ENCODE measurements at places on chromosomes 4 and X.
A peak's percentile ranks its signal among the peaks of the same experiment; 100 is the strongest.

DNA sequence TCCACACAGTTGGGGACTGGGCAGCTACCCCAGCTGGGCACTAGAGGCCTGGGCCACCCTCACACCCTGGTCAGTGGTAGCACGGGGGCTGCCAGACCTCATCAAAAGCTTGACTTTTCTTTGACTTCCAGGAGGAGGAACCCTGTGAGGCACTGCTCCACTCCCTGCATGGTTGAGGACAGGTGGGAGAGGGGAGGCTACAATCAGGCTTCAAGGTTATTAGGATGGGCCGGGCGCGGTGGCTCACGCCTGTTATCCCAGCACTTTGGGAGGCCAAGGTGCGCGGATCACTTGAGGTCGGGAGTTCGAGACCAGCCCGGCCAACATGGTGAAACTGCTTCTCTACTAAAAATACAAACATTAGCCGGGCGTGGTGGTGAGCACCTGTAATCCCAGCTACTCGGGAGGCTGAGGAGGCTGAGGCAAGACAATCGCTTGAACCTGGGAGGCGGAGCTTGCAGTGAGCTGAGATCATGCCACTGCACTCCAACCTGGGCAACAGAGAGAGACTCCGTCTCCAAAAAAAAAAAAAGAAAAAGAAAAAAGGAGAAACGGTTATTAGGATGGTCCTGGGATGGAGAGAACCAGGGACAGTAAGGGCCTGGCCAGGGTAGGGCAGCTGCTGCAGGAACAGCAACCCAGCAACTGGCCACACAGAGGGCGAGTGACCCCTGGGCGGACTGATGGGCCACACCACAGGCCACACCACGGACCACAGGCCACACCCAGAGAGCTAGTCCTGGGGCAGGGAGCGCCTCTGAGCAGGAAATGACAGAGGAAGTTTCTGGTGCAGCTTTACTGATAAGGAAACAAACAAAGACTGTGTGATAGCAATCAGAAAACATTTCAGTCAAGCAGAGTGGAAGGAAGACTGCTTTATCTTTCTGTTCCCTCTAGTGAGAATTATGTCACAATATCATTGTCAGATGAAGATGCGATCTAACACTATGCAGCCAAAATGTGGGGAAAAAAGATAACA, 20.5 kb upstream of the OPN1LW start:
- peak; percentile 5 for DNase-seq

- DNase-seq, result no peak
Measured at GRCh38 chrX:131063613-131064012, 5.5 kb downstream of the ARHGAP36 start.

GRCh38 chrX:56762220-56762619, 33.2 kb downstream of the NBDY start:
- DNase-seq, result no peak

GRCh38 chr4:165994701-165995100, 121.7 kb downstream of the TLL1 start:
- DNase-seq, result no peak

DNA sequence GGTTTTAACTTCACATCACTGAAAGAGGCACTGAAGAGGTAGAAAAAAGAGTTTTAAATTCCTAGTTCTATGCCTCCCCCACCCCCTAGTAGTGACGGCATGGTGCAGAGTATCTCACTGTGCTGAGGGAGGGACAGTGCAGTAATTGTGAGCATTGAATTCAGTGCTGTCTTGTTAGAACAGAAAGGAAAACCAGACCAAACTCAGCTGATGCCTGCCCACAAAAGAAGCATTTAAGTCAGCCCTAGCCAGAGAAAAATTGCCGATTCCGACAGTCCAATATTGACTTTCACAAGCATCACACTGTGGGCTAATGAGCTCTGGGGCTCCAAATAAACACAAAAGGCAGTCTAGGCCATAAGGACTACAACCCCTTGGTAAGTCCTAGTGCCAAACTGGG, 417.7 kb downstream of the AR start:
- DNase-seq, result no peak

DNA sequence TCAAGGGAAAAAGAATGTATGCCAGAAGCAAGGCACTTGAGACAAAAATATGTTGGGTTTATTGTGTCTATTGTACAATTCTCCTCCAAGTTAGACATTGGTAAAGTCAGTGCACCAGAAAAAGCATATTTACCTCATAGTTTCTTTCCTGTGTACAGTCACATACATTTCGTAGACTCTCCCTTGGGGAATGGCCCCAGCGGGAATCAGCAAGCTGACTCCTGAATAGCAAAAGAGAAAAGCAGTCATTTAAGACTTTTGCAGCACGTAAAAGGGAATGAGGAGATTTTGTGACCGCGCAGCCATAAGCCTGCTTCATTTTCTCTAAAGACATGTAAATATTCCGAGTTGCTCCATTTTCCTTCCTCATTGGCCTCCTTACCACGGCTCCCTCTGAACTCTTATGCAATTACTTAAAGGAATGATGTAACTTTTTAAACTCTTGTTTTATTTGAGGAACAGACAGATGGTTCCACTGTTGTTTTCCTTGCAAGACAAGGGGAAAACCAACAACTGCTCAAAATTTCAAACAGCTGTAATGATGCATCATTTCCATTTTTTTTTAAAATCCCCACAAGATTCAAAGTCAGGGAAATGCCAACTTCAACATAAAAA, 332.7 kb downstream of the UNC5C start:
- DNase-seq, result no peak

DNA sequence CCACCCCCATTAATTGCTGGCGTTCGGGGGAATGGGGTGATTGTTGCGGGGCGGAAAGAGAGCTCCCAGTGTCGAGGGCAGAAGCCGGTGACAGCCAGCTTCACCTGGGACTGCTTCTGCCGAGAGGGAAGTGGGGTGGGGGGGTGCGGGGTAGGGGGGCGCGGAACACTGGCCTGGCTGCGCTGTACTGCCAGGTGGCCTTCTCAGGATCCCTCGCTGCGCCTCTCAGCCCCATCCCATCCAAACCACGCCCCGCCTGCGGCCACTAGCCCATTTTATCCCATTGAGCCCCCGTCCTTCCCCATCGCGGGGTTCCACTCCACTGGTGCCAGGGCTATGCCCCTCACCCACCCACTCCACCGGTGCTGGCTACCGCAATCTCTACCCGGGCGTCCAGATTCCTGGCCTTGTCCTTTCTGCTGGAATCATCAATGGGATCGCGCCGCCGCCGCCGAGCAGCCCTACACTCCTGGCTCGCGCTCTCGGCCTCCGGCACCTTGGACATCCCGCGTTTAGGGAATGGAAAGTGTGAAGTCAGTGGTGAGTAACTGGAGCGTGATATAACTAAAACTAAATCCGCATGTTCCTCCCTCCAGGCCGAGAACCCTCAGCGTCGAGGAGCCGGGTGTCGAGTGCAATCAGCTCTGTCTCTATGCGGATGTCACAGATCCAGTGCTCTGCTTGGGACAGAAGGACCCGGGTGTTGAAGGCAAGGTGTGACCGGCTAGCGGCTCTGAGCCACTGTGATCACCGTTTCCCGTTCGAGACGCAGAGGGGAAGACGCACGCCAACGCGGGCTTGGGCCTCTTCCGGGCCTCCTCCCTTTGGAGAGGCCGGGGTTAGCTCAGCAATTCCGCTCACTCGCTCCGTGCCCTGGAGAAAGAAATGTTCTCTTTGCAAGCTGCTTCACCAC, 20.5 kb downstream of the NKX3-2 start:
- no peak for DNase-seq

DNA sequence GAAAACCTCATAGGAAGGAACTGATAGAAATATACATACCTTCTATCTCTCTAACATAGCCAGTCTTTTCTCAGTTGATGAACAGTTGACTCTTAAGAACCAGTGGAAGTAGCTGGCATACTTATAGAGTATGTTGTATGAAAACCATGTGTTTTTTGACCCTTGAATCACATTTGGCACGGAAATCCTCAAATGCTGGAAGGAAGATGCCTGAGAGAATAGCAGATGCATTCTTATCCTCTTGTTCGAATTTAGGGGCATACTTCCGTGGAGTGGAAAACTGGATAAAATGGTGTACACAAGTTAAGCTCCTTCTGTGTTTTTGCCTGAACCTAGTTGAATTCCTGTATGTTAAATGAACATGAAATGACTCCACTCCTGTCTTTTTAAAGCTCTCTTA, 145.5 kb downstream of the PCDH7 start:
- DNase-seq, result no peak

GRCh38 chr4:80495865-80496264, 160.3 kb downstream of the CFAP299 start:
- DNase-seq, result no peak

- no peak for DNase-seq
Measured at GRCh38 chr4:113468165-113469022, 293.1 kb downstream of the CAMK2D start.

DNA sequence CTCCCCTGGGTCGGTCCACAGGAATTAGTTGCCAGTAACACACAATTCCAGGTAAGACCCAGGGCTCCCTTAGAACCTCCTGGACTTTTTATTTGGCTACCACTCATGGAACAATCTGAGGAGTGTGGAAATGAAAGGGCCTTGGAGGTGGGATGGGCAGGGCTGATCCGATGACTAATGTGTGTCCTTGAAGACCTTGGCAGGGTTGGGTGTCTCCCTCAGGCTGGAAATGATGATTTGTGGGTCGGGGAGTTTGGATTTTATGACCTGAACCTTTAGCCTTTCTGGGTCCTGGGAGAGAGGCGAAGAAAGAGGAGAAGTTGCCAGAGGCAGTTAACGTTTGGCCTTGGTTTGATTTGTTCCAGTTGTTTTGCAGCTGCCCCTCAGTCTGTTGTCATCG, 425.0 kb downstream of the MID1IP1 start:
- DNase-seq, result no peak

DNA sequence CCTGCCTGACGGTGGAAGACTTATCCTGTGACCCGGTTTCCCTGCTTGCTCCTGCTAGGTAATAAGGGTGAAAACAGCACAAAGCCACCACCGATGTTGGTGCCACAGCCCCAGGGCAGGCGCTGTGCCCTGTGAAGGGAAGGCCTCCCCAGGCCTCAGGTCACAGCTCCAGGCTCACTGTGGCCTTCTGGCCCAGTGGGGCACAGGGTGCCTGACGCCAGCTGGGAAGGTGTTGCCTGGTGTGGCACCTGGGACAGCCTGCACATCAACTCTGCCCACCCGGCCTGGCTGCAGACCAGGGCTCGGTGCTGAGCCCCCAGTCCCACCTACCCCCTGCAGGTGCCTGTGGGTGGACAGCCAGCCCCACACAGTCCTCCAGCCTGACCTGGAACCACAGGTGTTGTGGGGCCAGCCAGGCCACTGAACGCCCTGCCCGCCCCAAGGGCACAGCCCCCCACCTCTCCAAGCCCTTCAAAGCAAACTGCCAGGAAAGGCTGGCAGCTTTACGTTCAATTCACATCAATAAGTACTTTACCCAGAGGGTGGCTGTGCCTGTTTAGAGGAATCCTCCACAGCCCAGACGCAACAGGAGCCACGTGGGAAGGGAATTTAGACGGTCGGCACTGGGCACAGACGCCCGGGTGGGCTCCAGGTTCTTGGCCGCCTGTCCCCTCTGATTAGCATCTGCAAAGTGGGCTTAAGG, 54.3 kb downstream of the ZFYVE28 start:
- DNase-seq, result no peak

DNA sequence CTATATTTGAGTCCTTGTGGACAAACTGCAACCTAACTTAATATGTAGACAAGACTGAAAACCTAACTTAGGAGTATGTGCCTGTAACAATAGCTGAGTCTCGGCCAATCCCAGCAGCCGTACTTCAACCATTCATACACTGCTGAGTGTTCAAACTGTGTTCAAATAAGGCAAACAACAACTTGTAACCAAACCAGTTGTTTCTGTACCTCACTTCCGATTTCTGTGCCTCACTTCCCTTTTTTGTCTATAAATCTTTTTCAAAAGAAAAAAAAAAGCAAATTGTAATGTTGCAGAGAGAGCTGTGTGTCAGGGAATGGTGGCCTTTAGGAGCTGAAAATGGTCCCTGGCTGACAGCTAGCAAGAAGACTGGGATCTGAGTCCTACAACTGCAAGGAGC, 46.0 kb downstream of the GEMIN8 start:
- no peak for DNase-seq

DNA sequence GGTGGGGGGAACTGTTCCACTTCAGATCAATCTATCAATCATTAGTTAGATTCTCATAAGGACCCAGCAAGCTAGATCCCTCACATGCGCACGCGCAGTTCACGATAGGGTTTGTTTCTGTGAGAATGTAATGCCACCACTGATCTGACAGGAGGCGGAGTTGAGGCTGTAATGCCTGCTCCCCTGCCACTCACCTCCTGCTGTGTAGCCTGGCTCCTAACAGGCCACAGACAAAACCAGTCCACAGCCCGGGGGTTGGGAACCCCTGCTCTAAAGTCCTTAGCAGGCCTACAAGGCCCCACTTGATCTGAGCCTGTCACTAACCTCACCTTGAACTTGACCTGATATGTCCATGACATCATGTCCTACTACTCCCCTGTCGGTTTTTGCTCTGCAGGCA, 30.3 kb downstream of the ARL9 start:
- DNase-seq, result no peak

DNA sequence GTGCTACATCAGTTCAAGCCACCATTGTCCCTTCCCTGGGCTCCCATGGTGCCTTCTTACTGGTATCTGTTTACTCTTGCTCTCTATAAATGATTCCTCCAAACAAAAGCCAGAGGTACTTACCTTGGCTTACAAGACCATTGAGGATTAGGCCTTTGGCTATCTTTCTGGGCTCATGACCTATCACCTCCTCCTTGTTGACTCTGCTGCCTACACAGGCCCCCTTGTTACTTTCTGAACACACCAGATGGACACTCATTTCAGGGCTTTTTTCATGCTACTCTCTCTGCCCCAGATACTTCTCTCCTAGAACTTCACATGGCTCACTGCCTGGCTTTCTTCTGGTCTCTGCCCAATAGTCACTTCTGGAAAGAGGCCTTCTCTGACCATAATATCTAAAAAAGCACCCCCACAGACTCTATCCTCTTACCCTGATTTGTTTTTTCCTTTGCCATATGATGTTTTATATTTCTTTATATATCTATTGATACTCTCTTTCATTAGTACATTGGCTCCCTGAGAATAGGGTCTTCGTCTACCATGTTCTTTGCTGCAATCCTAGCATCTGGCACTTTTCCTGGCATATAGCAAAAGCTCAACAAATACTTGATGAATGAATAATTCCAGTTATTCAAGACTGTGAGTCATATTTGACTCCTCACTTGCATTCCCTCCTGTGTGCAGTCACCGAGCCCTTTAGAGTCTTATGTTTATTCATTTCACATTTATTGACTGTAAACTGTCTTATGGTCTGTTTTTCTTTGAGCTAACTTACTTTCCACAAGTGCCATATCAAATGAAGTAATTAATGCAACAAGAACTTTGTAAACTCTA, 27.1 kb upstream of the TAPT1 start:
- no peak for DNase-seq

All from activated T-helper 1 cell treated with Interleukin-2 at 50 U/mL for 16 hours (primary cell).